Activated CD4-positive, alpha-beta T cell treated with anti-CD3 and anti-CD28 coated beads for 24 hours (primary cell): ENCODE measurements at places on chromosomes 6 and 20.

GRCh38 chr20:33433465-33434234 is 9.9 kb downstream of the SNTA1 start:
- DNase-seq, result no peak

- DNase-seq, result no peak
Measured at GRCh38 chr6:40822619-40823018, 216.4 kb downstream of the UNC5CL start.

GRCh38 chr6:158730541-158730907 is 80.7 kb downstream of the SYTL3 start:
- no peak for DNase-seq

DNA sequence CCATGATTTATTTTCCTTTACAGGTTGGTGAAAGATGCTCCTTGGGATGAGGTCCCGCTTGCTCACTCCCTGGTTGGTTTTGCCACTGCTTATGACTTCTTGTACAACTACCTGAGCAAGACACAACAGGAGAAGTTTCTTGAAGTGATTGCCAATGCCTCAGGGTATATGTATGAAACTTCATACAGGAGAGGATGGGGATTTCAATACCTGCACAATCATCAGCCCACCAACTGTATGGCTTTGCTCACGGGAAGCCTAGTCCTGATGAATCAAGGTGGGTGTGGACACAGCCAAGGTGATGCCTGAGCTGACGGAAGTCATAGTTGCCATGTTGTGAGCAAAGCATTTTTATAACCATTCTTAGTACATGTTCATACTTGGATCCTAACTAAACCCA is 34.6 kb upstream of the CALHM6 start:
- no peak for DNase-seq

GRCh38 chr20:8296536-8296935 is 164.5 kb downstream of the PLCB1 start:
- no peak for DNase-seq

DNA sequence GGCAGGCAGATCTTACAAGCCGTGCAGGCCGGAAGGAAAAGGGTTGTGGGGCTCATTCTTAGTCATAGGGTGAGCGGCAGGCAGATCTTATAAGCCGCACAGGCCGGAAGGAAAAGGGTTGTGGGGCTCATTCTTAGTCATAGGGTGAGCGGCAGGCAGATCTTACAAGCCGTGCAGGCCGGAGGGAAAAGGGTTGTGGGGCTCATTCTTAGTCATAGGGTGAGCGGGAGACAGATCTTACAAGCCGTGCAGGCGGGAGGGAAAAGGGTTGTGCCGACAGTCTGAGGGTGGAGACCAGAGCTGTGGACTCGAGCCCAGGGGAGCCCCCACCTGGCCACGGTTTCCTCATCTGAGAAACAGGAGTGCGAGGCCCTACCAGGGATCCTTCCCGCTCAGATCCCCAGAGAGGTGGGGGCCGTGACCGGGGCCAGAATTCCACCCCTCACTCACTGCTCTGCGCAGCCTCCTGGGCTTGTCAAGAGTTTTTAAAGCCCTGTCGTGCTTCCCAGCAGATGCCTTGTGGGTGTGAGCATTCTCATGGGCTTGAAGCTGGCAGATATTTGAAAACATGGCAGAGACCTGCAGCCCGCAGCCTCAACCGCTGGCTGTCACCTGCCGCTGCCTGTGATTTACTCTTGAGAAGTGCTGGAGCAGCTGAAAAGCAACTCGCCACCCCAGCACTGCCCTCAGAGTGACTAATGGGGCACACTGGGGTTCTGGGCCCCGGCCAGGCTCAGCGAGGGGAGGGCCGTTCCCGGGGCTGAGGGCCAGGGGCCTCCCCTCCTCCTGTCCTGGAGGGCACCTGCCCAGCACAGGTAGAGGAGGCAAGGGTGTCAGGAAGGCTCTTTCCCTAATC is 31.9 kb downstream of the NTSR1 start:
- DNase-seq, result peak; percentile 55

GRCh38 chr20:53961527-53961926 is 108.9 kb downstream of the BCAS1 start:
- DNase-seq, result no peak

DNA sequence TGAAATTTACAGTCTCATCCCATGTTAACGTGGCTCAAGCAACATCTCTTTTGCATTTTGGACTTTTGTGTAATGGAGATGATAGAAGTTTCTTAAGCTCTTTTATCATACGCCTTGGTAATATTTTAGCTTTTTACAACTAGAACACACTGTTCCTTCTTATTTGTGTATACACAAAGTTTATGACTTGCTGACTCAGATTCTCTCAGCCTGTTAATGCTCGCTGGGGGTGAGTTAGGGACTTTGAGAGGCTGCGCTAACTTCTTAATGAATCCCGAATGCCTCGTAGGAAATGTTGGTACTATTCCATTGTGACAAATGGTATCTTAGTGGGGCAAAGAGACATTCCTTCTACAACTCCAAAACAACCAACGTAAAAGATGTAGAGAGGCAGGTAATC is 509.7 kb downstream of the DOK5 start:
- DNase-seq, result no peak

DNA sequence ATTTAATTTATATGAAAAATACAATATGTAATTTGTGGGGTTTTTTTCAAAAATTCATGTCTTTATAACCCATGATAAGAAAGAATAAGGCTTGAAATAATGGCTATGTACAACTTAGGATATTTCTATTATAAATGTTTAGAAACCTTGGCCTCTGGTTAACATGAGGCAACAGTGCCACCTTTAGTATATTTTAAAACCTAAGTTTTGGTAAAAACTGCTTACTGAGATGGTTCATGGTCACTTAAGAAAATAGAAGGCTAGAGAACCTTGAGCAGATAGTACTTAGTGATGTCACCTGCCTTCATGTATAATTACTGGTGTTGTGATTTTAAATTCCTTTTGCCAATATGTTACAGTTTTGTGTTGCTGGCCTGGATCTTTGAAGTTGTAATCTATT is 176.4 kb downstream of the ADGB start:
- DNase-seq, result no peak

DNA sequence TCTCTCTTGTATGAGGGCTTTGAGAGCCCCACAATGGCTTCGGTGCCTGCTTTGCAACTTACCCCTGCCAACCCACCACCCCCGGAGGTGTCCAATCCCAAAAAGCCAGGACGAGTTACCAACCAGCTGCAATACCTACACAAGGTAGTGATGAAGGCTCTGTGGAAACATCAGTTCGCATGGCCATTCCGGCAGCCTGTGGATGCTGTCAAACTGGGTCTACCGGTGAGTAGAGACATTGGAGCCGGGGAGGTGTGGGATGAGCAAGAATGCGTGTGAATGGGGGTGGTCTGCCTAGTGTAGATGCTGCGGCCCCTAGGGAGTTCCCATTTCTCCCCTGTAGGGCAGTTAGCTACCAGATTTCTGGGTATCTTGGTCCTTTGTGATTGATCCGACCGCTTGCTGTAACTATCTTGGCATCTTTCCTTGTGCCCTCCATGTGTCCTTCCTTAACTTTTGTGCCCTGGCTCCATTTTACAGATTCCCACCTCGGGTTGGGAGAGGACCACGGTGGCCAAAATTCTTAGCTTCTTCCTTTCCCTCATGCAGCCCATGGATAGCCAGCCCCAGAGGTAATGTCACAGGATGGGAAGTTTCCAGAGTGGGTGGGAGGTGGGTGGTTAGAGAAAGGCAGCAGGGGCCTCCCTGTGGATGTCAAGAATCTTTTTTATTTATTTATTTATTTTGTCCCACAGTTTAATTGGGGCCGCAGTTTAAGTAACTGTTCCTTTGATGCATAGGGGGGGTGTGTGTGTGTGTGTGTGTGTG is 6.3 kb downstream of the BRD2 start:
- DNase-seq, result no peak
